ENCODE measurements at places on chromosomes 1 and 21.

- no peak for DNase-seq
Measured at GRCh38 chr21:23455676-23456075, 2151.6 kb downstream of the MRPL39 start.

- DNase-seq, result no peak
Measured at GRCh38 chr1:115277276-115277675, 60.8 kb downstream of the NGF start.

GRCh38 chr1:160410406-160411005 is 10.1 kb downstream of the VANGL2 start:
- no peak for DNase-seq

GRCh38 chr1:87278825-87279535 is 49.7 kb upstream of the LMO4 start:
- DNase-seq, result no peak

DNA sequence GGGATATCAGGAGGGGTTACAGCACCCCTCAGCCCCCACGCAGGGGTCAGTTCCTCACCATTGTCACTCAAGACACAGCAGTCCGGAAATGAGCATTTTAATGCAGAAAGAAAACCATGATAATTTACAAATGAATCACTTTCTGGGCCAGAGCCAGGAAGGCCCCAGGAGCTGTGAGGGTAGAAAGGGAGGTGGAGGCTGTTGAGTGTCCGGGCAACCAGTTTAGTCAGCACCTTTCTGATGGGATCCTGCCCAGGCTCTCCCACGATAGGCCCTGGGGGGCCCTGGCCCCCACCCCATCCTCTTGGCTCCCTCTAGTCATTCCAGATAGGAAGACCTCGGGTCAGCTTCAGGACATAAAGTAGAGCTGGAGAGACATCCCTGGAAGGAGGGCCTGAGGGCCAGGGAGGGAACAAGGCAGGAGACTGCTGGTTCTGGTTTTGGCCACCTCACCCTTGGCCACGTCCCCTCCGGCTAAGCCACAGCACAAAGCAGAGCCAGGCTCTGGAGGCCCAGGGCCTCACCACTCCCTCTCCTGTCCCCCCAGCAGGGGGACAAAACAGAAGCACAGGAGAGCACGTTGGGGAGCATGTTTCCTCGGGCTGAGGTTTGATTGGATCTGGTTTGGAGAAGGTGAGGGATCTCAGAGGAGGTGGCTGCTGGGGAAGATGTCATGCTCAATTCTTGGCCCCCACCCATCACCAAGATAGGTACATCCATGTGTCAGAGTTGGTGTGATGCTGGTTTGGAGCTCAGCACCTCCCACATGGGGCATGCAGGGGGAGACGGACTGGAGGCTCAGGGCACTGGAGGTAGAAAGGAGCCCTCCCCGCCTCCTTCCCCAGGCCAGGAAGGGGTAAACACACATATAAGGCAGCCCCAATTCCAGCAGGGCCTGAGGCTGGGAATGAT is 20.6 kb downstream of the ETNK2 start:
- DNase-seq, result no peak

DNA sequence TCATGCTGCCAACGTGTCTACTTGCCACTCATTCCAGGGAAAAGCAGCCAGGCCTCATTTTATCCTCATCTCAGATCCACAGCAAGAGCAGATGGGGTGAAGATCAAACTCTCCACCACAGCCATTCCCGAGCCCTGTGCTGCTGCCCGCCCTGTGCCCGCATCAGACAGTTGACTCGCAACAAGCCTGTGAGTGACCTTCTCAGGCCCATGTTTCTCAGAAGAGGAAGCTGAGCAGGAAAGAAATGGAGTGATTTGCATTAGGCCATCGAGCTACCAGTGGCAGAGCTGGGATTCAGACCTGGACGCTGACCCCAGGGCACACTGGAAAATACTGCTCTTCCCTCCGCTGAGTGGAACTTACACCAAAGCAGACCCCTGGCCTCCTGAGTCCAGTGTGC is 1.2 kb downstream of the CNR2 start:
- DNase-seq, result no peak

- DNase-seq, result no peak
Measured at GRCh38 chr1:201336711-201337450, 40.6 kb downstream of the TNNT2 start.

DNA sequence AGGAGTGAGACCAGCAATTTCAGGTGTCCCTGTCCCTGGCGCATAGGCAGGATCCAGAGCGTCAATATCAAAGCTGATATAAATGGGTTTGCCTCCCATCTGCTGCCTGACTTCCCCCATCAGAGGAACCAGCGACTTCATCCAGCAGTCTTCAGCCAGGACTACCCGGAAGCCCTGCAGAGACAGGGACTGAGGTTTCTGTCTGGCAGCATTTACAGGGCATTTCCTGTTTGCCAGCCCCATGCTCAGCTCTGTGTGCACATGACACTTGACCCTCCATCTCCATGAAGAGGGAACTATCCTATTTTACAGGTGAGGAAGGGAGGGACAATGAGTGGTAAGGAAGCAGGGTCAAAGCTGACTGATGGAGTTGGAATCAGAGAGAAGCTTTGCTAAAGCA is 7.2 kb downstream of the AGMAT start:
- DNase-seq, result no peak

DNA sequence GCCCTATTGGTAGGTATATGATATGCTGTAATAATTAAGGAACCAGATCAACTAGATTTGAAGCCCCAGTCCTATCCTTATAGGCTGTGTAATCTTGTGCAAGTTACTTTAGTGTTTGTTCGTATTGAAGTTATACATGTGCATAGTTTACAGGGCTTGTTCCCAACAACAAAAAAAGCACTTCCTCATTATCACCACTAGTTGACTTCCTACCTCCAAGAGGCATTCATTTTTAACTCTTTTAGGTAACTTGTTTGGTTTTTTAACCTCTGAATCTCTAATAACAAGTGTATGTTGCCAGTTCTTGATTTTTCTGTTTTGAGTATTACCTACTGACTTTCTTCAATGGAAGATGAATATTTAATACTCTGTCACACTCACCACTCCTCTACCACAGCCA is 71.9 kb downstream of the ST3GAL3 start:
- DNase-seq, result no peak

DNA sequence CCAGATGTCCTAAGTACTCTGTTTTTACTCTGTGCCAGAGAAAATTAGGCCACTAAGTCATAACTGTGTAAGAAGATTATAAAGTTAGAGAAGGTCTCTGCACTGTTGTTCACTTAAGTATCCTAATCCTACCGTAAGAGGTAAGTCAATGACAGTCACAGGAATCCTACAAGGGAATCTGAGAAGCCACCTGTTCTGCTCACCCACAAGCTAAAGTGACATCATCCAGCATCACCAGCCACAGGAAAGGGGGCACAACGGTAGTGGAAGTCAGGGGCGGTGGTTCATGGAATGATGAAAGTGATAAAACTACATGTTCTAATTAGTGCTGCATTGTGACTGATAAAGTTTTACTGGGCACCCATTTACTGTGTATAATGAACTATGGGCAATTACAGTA is 92.7 kb downstream of the PLD5 start:
- DNase-seq, result no peak

DNA sequence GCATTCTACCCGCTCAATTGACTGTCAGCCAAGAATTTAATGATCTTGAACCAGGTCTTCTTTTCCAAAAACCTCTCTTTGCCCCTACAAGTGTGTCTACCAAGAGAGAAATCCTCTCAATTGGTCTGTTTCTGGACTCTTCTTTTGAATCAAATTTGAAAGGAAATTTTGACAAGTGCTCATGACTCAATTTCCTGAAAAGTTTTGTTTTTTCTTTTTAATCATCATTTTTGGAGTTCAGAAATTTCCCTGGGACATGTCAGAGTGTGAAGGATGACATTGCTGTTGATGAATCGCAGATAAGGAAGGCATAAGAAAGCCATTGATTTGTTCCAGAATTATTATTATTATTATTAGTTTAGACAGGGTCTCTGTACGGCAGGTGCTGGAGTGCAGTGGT is 88.2 kb upstream of the AKT3 start:
- DNase-seq, result no peak

GRCh38 chr1:80083892-80084291 is 1077.4 kb upstream of the ADGRL4 start:
- no peak for DNase-seq

- DNase-seq, result no peak
Measured at GRCh38 chr1:245915406-245915805, 591.7 kb downstream of the SMYD3 start.

DNA sequence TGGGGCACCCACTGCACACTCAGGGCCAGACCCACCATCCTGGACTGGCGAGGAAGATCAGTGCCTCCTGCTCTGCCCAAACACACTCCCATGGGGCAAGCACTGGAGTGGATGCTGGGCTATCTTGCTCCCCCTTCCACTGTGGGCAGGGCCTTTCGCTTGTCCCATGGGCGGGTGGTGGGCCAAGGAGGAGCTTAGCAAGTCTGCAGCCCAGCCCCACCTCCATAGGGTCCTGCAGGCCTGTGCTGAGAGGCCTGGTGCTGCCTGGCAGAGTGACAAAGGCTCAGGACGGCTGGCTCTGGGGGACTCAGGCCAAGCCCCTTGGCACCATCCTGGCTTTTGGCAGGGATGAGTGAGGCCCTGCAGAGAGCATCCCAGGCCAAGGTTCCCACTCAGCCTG is 89.4 kb downstream of the PTPRU start:
- no peak for DNase-seq

DNA sequence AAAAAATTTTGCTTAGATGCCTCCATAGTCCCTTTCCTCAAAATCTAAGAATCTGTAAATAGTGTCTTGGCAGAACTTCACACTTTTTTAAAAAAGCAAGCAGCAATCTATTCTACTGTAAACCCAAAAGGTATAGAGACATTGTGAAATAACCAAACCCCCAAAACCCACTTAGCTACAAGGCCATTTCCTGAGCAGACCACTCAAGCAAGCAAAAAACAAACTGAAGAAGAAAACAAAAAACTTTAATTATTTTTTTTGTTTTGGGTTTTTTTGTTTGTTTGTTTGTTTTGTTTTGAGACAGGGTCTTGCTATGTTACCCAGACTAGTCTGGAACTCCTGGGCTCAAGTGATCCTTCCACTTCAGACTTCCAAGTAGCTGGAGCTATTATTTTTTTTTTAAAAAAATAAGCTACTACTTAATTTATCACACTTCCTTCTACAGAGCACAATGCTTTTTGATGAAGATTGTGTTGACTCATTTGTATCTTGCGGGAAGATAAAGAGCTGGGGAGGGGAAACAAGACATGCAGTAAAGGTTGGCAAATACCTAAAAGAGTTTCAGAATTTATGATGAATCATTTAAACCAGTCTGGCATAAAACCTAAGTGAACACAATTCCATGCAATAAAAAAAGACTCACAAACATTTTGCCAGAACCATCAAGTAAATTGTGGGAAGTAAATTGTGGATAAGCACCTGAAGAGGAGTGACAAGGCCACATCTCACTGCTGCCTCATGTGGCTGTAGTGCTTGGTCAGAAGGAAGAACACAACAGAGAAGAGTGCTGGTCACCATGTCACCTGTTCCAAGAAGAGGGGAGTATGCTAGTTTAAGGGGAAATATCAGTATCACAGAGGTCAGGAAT is 2.7 kb upstream of the PTPN22 start:
- no peak for DNase-seq

- DNase-seq, result no peak
Measured at GRCh38 chr1:10722803-10723202, 73.6 kb downstream of the CASZ1 start.

- DNase-seq, result no peak
Measured at GRCh38 chr1:179742717-179743678, at the start of gene FAM163A. TSS of gene FAM163A (plus strand) at chr1:179743291. CDS start at chr1:179813098, 69,807 bp downstream.

DNA sequence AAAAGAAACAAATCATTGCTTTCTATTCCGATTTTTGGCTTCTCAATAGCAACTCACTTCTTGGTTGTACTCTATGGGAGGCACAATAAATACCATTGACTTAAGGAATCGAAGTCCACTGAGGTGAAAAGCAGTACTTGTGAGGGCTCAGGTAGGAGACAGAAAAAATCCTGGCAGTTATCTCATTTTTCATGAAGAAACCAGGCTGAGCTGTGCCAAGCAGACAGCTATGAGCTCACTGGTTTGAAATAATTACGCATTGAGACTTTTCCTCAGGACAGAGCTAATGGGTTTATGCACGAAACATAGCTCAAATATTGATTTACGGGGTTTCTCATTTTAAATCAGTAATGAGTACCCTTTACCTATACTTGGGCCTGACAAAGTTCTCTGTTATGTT is 18.5 kb downstream of the COLGALT2 start:
- DNase-seq, result no peak

DNA sequence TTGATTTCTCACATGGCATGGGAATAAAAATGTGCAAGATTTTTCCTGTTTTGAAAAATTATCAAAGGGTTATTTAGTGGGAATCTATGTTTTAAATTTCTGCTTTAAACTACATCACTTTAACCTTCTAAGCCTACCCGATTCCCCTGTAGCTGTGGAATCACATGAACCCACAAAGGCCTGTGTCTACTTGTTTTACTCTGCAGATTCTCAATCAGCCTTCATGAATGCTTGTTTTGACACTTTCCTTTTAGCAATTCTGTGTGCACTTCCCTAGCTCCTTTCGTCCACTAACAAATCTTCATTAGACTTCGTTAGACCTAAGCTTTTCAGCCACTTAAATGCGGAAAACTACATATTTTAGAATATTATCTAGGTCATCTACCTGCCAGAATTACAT is 56.0 kb upstream of the C1orf21 start:
- DNase-seq, result no peak

GRCh38 chr1:204684571-204685235 is 835 bp downstream of the LRRN2 start:
- DNase-seq, result no peak

DNA sequence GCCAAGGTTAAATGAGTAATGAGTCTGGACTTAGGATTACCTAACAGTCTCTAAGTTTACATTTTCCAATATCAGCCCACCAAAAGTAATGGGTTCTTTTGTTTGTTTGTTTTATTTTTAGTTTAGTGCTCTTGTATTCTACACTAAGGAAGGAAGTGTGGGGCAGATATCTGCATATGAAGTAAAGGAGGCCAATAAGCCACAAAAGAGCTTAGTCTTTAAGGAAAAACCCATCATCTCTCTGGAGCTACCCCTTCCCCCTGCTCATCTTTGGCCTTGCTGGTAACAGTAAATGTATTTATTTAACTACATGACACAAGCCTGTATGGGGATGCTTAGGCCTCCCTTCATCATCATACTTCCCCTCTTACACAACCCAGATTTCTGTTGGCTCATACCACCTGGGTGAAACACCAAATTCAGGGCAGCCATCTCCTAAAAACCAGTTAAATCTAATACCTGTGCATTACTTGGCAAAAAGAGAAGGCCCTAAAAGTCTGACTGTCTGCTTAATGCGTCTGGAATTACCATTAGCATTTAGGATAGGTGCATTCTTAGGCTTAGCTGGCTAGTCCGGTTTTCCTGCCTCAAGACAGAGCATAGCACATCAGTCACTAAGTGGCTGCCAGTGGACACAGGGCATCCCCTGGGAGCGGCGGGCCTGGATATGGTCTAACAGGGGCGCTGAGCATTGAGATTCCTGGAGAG is 96.8 kb upstream of the ADGRL2 start:
- no peak for DNase-seq

DNA sequence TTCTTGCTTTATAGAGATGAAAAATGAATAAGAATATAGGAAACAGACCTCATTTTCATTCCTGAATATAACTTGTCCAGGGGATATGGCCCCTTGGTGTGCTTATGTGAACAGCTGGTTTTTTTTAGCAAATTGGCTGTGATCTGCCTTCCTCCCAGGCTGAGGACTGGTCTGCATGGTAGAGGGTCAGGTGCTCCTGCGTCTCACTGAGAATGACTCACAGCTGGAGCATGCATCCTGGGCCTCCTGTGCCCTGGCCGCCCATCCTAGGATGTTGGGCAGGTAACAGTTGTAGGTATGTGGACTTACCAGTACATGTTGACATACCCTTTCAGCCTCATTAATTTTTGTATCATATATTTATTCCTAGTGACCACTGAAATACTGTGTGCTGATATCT is 29.8 kb downstream of the AGT start:
- no peak for DNase-seq

Measured in activated CD8-positive, alpha-beta memory T cell treated with anti-CD3 and anti-CD28 coated beads for 1 hour (primary cell).